ENCODE measurements at places on chromosomes 12 and 14.
A peak's percentile ranks its signal among the peaks of the same experiment; 100 is the strongest.

DNA sequence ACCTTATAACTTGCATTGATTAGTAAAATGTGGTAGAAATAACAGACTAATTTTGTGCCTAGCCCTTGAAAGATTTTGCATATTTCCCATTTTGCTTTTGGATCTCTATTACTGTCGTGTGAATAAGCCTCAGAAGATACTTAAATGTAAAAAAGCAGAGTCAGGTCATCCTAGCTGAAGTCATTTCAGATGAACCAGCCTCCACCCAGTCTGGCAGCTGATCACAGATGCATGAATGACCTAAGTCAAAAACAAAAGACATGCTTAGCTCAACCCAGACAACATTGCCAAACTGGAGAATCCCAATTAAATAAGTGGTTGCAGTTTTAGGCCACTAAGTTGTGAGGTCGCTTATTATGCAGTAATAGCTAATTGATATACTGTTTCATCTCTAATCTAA, 349.9 kb downstream of the C12orf50 start:
- DNase-seq = no peak

- DNase-seq = no peak
Measured at GRCh38 chr12:60391051-60391450, 795.2 kb downstream of the SLC16A7 start.

- DNase-seq = no peak
Measured at GRCh38 chr14:103669370-103669769, 40.4 kb downstream of the KLC1 start.

DNA sequence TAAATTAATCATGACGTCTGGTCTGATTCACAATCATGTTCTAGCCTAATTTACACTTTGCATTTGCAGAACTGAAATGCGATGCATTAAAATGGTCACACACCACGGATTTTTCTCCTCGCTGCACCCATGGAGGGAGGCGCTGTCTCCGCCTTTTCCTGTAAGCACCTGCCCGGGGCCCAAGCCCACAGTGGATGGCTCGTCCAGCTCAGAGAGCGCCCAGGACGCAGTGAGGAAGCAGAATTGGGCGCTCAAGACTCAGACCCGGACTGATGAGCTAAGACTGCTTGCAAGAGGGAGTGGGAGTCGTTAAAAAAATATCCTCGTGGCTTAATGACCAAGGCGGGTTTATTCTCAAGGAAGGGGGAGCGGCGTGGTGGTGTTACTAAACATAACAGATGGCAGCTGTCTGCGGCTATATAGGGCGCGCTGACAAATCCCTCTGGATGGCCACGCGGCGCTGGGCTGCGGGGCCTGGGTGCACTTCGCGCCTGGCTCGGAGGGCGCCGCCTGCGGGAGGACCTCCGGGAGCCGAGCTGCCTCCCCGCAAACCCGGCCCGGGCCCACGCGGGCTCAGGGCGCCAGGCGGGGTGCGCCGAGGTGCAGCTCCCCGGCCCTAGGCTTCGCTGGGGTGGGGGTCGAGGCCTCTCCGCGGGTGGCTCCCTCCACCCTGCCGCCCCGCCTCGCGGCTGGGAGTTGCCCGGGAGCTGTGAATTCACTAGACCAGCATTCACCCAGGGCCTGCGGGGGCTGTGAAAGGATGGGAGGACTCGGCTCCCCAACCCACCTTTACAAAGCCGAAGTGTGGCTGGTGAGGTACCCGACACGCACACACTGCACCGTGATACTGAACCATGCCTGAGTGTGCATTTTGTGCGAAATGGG, 78.7 kb downstream of the PPM1A start:
- peak; percentile 65 for DNase-seq

- DNase-seq = no peak
Measured at GRCh38 chr12:27453421-27453820, 6.9 kb downstream of the SMCO2 start.

DNA sequence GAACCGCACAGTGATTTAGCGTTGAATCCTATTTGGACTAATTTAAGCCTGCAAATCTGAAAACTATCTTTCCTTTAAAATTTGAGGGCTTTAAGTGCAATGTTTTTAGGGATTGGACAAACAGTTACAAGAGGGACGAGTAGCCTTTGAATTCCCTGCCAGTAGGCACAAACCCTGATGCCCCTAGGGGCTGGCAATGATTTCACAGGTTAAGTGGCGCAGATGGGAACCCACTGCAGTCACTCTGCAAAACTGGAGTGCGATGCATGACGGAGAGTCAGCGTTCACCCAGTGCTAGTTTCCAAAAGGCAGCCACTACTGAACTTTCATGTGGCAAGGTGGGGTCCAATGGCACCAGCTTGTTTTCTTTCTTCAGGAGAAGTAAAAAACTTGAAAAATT, 99.4 kb upstream of the FRMD6 start:
- no peak for DNase-seq
